ENCODE measurements at places on chromosomes 6 and 20.

DNA sequence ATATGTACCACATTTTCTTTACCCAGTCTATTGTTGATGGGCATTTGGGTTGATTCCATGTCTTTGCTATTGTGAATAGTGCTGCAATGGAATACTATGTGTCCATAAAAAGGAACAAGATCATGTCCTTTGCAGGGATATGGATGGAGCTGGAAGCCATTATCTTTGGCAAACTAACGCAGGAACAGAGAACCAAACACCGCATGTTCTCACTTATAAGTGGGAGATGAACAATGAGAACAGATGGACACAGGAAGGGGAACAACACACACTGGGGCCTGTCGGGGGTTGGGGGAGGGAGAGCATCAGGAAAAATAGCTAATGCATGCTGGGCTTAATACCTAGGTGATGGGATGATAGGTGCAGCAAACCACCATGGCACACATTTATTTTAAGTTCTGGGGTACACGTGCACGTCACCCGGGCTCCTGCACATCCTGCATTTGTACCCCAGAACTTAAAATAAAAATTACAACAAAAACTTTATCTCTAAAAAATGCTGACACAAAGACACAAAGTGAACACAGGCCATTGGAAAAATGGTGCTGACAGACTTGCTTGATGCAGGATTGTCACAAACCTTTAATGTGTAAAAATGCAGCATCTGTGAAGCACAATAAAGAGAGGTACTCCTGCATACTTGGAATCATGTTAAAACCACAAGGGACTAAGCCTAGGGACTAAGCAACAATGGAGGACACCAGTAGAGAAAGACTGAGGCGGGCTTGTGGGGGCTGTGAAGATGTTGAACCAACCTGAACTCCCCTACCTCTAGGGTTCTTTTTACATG, 48.8 kb downstream of the BCAS1 start:
- no peak for DNase-seq

DNA sequence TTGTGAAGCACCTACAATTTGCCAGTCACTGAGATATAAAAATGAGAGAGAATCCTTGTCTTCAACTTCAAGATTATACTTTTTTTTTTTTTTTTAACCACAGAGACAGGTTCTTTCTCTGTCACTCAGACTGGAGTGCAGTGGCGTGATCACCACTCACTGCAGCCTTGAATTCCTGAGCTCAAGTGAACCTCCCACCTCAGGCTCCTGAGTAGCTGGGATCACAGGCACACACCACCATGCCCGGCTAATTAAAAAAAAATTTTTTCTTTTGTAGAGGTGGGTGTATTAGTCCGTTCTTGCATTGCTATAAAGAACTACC, 51.6 kb upstream of the PMEPA1 start:
- DNase-seq, result no peak

GRCh38 chr6:105994118-105994590, 92.0 kb upstream of the PRDM1 start:
- DNase-seq, result peak; percentile 49

GRCh38 chr20:51584116-51584515, 41.6 kb upstream of the NFATC2 start:
- peak; percentile 63 for DNase-seq

- DNase-seq, result no peak
These were observed 76.4 kb downstream of the DHX35 start for GRCh38 chr20:39038495-39038894.

DNA sequence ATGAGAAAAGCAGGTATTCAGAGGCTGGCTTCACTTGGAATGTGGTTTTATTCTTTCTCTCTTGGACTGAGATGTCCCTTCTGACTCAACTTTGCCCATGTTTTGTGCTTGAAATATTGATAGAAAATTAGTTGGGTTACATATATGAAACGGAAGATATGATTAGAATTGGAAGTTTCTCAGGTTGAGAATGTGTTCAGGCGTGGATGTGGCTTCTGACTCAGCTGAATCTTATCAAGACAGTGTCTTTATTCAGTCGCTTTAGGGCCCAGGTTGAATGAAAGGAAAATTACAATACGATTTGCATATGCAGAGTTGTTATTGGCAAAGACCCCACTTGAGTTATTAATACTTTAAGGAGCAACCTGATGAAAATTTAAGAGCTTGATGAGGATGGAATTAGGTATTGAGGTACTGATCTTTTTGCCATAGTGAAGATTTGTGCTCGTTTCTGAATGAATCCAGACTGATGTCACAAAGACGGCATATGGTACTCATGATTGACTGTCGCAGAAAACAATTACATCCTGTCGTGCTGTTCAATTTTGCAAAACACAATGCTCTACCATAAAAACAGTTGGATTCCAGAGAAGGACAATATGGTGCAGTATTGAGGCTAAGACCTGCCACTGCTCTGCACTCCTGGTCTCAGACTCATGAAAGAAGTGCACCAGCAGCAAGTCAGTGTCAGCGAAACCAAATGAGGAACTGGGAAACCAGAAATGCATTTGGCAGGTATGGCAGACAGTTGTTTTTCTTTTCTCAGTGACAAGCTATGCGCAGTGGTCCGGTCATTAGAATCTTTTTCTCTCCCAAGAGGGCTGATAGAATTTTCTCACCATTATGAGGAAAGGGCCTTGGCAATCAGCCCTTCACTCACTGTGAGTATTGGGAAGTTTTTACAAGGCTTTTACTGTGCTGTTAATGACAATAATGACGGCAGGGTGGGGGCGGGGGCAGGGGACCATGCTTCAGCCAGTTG, 158.3 kb downstream of the DOK5 start:
- DNase-seq, result no peak

GRCh38 chr20:31823360-31824124, 4.4 kb downstream of the MYLK2 start:
- no peak for DNase-seq

- no peak for DNase-seq
These were observed 224.4 kb upstream of the SASH1 start for GRCh38 chr6:148118244-148118643.

DNA sequence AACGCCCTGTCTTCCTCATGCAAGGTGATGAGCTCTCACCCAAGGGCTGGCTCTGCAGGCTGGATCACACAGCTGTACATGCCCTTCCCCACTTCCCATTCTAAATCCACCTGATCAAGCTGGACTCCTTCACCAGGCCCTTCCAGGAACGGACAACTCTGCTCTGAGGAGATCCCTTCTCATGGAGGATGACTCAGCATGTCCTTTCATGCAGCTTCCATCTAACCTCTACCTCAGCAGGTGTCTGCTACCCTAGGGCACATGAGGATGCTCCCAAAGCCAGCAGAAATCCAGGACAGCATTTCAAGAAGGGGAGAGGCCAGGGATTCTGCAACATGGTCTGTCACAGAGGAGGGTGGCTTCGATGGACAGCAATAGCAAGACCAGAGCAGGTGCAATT, 61.2 kb downstream of the PCSK2 start:
- DNase-seq, result no peak

All from RPMI7951 (cell line).